ENCODE measurements at places on chromosomes 2 and 18.
A peak's percentile ranks its signal among the peaks of the same experiment; 100 is the strongest.

DNA sequence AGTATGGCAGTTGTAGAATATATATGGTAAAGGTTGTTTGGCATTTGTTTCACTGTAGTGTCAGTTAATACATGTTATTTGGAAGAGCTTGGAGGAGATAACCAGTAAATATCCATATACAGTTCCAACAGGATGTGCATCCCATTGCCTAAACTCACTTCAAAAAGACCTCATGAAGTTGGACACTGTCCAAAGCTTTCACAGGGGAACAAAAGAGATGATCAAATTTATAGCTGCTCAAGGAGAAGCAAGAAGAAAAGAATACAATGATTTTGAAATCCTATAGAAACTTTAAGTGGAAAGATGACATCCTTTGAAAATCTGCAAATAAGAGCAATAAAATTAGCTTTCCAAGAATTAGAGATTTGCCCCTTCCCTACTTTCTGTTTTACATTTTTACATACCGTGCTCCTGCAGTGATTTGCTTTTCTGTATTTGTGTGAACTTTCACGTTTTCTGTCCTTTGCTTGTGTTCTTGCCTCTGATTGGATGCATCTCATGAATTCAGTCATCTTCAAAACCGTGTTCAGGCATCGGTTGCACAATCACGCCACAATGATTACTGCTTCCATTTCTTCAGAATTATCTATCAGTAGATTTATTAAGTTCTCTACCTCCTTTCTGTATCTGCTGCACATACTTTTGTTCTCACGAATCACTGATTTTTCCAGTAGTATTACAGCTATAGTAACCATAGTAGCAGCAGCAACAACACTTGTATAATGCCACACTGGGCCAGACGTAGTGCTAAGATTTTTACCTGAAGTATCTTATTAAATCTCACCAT is 83.8 kb downstream of the PARD3B start:
- DNase-seq, result no peak
- H3K4me3 ChIP-seq, result no peak overlapping the region
- H3K4me1 ChIP-seq, result no peaks in the 10 kb centered on the region
- no peaks in the 10 kb centered on the region for H3K27me3 ChIP-seq

DNA sequence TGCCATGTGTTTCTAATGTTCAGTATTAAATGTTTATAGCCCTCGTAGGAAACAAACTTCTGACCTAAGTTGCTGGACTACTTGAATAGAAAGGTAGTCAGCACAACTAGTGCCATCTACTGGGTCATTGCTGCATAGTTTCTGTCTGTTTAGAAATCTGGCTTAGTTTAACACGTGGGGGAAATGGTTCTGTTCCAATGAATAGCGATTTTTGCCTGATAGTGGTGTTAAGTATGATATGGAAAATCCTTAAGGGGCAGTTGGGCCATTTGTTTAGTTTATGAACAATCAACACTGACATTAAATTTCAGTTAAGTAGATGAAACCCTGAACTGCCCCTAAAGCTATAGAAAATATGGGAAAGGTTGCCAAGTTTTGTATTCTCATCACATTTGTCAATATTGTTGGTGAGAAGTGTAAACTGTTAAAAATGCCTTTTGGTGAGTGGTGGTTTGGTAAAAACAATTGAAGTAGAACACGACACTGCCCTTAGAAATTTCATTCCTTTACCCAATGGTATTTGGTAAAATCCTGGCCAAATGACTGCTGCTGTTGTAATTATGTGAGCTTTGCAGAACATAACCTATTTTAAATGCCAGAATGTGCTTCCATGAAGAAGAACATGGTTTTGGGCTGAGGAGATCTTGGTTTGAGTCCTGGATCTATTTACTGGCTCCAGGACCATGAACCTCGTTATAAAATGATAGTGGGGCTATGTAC is 13.2 kb downstream of the NABP1 start:
- peaks cover 35% of the 10 kb centered on the region for H3K4me1 ChIP-seq
- H3K27me3 ChIP-seq, result no peaks in the 10 kb centered on the region
- no peak for DNase-seq
- H3K4me3 ChIP-seq, result peak overlapping the region; percentile 3
- no peaks in the 10 kb centered on the region for H3K36me3 ChIP-seq

- H3K27ac ChIP-seq, result no peak overlapping the region
- no peaks in the 10 kb centered on the region for H3K27me3 ChIP-seq
- H3K4me3 ChIP-seq, result no peak overlapping the region
- DNase-seq, result no peak
- H3K36me3 ChIP-seq, result no peaks in the 10 kb centered on the region
Measured at GRCh38 chr2:150125708-150126107, 361.8 kb downstream of the RND3 start.

GRCh38 chr18:59454909-59455727 is 96.1 kb upstream of the LMAN1 start:
- no peaks in the 10 kb centered on the region for H3K36me3 ChIP-seq
- no peak overlapping the region for H3K27ac ChIP-seq
- H3K4me3 ChIP-seq, result no peak overlapping the region

- no peak overlapping the region for H3K27ac ChIP-seq
- no peaks in the 10 kb centered on the region for H3K4me1 ChIP-seq
- H3K4me3 ChIP-seq, result no peak overlapping the region
- H3K27me3 ChIP-seq, result no peaks in the 10 kb centered on the region
- no peak for DNase-seq
- H3K36me3 ChIP-seq, result no peaks in the 10 kb centered on the region
Measured at GRCh38 chr2:10941383-10941782, 29.6 kb downstream of the KCNF1 start.

DNA sequence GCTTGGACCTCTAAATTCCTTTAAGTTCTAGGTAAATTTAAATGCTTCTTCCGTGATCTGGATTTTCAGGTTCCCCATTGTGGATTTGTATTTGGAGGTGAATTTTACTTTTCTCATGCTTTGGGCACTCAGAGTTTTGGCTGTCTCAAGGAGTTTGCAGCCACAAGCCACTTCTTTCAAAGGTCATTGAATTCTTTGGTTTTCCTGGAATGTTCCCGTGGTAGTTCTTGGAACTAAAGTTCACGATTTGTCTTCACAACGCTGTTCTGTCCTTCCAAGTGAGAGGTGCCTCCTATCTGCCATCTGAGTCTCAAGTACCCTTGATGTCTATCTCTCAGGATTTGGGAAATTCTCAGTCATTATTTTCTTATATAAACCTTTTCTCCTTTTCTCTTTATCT is 1438.7 kb upstream of the ZEB2 start:
- DNase-seq, result no peak
- H3K27ac ChIP-seq, result no peak overlapping the region
- no peaks in the 10 kb centered on the region for H3K36me3 ChIP-seq
- no peaks in the 10 kb centered on the region for H3K4me1 ChIP-seq

DNA sequence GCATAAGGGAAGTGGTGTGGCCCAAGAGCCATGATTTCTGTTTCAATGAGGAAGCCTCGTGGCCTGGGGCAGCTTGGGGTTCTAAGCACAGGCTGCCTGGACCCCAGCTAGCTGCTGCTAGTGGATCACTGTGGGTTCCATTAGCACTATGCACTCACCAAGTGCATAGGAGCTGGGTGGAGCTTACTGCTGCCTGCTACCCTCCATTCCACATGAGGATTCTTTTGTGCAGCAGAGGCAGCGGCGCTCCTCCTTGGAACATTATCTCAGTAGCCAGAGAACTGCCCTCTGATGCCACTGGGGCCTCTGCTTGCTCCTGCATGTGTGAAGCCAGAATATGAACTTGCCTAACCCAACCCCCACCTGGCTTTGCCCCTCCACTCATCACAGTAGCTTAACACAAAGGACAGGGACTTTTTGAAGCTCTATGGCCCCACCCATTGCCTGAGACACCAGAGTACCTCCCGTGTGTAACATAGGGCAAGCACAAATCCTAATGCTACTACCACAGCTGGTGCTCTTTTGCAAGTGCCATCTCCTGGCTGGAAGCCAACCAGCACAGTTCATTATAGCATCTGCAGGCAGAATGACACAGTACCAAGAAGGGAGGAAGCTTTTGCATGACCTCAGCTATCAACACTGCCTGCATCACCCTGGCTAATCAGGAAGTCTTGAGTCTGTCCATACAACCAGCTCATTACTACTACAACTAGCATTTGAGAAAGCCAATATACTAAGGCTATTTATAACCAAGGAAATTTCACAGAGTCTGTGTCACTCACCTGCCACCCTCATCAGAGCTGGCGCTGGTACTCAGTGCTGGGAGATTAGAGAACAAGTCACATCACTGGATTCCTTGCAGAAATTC is 297.0 kb upstream of the GULP1 start:
- H3K4me1 ChIP-seq, result no peaks in the 10 kb centered on the region
- H3K36me3 ChIP-seq, result no peaks in the 10 kb centered on the region
- no peak overlapping the region for H3K4me3 ChIP-seq

- DNase-seq, result no peak
- peaks cover 13% of the 10 kb centered on the region for H3K4me1 ChIP-seq
- H3K4me3 ChIP-seq, result no peak overlapping the region
- no peaks in the 10 kb centered on the region for H3K27me3 ChIP-seq
- no peaks in the 10 kb centered on the region for H3K36me3 ChIP-seq
- H3K27ac ChIP-seq, result no peak overlapping the region
Measured at GRCh38 chr2:46837704-46838103, 77.9 kb downstream of the MCFD2 start.

DNA sequence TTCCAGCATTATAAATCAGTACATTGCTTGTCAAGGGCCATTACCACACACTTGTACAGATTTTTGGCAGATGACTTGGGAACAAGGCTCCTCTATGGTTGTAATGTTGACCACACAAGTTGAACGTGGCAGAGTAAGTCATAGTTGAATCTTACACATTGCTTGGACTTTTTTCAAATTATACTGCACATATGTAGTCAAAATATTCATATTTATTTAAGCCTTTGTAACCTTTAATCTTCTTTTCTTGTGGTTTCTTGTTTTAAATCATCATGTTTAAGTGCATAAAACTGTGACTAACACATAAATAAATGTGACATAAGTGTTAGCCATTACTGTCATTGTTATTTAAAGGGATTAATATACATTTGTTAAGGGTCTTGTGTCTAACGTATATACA is 52.1 kb upstream of the EPB41L5 start:
- no peak overlapping the region for H3K4me3 ChIP-seq
- H3K4me1 ChIP-seq, result no peaks in the 10 kb centered on the region
- no peak for DNase-seq
- no peaks in the 10 kb centered on the region for H3K27me3 ChIP-seq
- H3K36me3 ChIP-seq, result peaks cover 3% of the 10 kb centered on the region

DNA sequence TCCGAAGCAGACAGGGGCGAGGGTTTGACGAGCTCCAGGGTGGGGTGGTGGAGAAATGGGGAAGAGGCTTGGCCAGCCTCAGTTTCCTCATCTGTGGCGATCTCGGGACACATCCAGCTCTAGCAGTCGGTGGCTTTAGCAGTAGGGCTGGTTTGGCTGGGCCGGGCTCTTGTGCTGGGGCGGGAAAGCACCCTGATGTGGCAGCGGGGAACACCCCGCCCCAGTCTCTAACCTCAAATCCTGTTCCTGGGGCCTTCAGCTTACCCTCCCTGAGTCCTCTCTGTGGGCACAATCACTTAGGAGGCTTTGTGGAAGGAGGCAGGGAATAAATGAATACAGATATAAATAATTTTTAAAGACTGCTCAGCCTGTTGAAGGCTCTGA is 26.5 kb upstream of the MCFD2 start:
- H3K27ac ChIP-seq, result peak overlapping the region; percentile 79
- no peaks in the 10 kb centered on the region for H3K27me3 ChIP-seq
- peaks cover 43% of the 10 kb centered on the region for H3K4me1 ChIP-seq
- no peak for DNase-seq
- peak overlapping the region; percentile 80 for H3K4me3 ChIP-seq

DNA sequence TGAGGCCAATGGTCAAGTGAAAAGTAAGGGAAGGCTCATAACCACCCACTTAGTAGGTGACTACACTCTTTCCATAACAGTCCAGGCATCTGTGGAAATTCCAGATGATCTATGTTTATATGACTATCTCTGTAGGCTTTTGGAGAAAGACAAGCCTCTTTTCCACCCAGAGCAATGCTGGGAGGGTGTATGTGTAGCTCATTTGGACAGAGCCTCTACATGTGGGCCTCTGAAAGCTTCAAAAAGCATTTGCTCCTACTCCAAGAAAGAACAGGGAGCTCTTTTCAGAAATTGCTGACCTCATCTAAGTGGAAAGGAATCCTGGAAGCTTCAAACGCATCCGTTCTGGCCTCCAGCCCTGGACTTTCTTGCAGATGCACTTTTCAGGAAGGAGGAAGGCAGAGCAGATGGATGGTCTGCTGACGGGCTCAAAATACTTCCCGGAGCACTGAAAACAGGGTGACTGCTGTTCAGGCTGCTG is 308.7 kb downstream of the LRATD1 start:
- DNase-seq, result no peak
- H3K36me3 ChIP-seq, result no peaks in the 10 kb centered on the region
- H3K27me3 ChIP-seq, result no peaks in the 10 kb centered on the region

DNA sequence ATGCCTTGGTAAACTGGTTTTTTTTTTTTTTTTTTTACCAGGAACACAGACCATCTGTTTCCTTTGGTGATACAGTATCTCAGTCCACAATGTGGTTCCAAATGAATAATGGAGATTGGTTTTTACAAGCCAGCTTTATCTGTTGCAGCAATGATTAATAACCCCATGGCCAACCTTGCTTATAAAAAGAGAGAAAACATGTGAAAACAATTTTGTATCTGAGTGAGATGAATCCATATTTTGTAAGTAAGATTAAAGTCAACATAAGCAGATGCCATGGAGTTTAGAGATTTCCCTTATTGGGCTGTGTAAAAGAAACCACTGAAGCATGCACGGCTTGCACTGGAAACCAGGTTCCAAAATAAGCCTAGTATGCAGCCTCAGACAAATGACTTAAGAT is 108.6 kb upstream of the CNTNAP5 start:
- H3K4me3 ChIP-seq, result no peak overlapping the region
- H3K27ac ChIP-seq, result no peak overlapping the region
- no peaks in the 10 kb centered on the region for H3K4me1 ChIP-seq
- DNase-seq, result no peak
- H3K27me3 ChIP-seq, result no peaks in the 10 kb centered on the region
- H3K36me3 ChIP-seq, result no peaks in the 10 kb centered on the region

- no peaks in the 10 kb centered on the region for H3K27me3 ChIP-seq
- H3K4me1 ChIP-seq, result peaks cover 7% of the 10 kb centered on the region
- no peak overlapping the region for H3K4me3 ChIP-seq
- H3K27ac ChIP-seq, result no peak overlapping the region
- DNase-seq, result no peak
Measured at GRCh38 chr2:62738981-62739936, 33.7 kb downstream of the EHBP1 start.

DNA sequence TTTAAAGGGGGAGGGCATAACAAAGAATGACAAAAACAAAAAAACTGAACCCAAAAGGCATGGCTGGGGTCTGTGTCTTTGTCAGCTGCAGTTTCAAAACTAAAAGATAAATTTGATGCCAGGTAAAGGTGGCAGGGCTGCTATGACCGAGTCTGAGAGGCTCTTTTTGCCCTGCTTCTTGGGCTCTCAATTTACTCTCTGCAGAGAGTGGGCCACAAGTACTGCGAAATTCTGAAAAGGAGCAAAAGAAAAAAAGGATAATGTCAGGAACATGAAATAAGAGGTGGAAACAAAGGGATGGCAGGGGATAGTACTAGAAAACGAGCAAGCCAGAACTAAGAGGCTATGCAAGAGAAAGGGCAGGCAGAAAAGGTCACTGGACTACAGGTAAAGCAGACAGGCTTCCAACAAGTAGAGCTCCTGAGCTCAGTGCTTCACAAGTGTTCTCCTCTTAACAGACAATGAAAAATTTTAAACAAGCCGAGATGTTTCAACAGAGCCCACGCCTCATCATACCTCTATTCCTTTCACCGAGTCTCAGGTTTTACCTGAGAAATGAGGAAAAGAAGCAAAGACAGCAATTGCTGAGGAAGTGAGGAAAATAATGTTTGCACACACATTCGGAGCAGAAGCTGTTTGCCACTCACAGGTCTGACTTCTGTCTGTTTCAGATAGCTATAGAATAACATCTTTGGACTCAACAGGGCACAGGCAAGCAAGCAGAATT is 7.3 kb downstream of the IRS1 start:
- H3K4me3 ChIP-seq, result peak overlapping the region; percentile 85
- H3K27ac ChIP-seq, result peak overlapping the region; percentile 92
- H3K36me3 ChIP-seq, result no peaks in the 10 kb centered on the region
- no peaks in the 10 kb centered on the region for H3K27me3 ChIP-seq
